ENCODE measurements at places on chromosomes 1 and 21. TPM values are rescaled to one million over a fixed set of nuclear protein-coding genes. Genes with fewer than 3 reads are reported as not detected.
A peak's percentile ranks its signal among the peaks of the same experiment; 100 is the strongest.

- no peak overlapping the region for H3K27ac ChIP-seq
- no peaks in the 10 kb centered on the region for H3K4me1 ChIP-seq
- no peaks in the 10 kb centered on the region for H3K36me3 ChIP-seq
- H3K4me3 ChIP-seq, result no peak overlapping the region
- no peak for DNase-seq
Observed at GRCh38 chr1:175384546-175384945, 192.0 kb upstream of the KIAA0040 start.

DNA sequence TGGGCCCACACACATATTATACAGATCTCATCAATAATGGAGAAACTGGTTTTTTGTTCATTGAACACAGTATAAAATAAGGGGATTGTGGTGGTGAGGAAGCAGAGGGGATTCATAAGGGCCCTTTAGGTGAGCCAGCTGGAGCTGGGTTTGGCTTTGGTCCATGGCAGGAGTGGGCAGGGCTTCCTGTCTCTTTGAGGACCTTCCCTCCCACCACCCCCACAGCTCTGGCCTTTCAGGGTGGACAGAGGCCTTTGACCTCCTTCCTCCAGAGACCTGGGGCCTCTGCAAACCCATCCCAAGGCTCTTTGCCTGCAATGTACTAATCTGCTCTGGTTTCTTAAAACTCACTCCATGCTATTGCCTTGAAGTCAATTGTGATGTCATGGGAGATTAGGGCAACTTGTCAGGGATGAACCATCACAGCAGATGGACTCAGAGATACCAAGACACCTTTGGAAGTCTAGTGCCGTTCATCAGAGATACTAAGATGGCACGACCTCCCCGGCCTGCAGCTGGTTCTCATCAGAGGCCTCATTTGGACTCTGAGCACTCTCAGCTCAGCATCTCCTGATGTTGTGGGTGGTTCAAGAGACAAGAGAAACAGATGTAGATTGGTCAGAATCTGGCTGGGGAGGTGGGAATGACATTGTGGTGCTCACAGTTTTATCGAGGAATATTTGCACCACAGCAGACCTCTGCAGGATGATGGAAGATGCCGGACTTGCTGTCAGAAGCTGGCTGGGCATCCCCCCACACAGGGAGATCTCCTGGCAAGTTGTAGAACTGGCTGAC lies 37.9 kb downstream of the LHX4 start:
- H3K36me3 ChIP-seq, result no peaks in the 10 kb centered on the region
- H3K4me3 ChIP-seq, result no peak overlapping the region
- H3K4me1 ChIP-seq, result no peaks in the 10 kb centered on the region
- H3K27me3 ChIP-seq, result no peaks in the 10 kb centered on the region
- no peak overlapping the region for H3K27ac ChIP-seq

- H3K27me3 ChIP-seq, result no peaks in the 10 kb centered on the region
- DNase-seq, result no peak
- H3K36me3 ChIP-seq, result no peaks in the 10 kb centered on the region
- H3K4me1 ChIP-seq, result no peaks in the 10 kb centered on the region
- H3K27ac ChIP-seq, result no peak overlapping the region
- H3K4me3 ChIP-seq, result no peak overlapping the region
Observed at GRCh38 chr1:172005856-172006255, 164.6 kb downstream of the DNM3 start.

DNA sequence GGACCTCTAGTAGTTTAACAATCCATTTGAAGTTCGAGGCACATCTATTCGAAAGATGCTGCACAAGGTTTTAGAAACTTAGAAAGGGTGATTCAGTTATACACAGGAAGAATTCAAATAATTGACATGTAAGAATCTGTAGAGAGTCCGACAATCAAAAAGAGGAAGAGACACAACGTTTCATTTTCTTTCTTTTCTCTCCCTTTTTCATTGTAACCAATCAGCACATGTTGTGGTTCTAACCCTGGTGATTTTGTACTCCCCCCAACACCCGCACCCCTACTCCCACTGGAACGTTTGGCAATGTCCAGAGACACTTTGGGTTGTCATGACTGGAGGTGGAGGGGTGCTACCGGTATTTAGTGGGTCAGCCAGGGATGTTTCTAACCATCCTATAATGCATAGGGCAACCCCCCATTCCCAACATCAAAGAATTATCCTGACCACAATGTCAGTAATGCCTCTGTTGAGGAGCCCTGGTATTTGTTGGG lies 4.9 kb downstream of the TGFB2 start:
- no peaks in the 10 kb centered on the region for H3K27me3 ChIP-seq
- peaks cover 35% of the 10 kb centered on the region for H3K4me1 ChIP-seq
- no peak for DNase-seq
- no peaks in the 10 kb centered on the region for H3K36me3 ChIP-seq
- H3K27ac ChIP-seq, result peak overlapping the region; percentile 89
- H3K4me3 ChIP-seq, result peak overlapping the region; percentile 73

- no peak for DNase-seq
- H3K4me1 ChIP-seq, result no peaks in the 10 kb centered on the region
- no peak overlapping the region for H3K4me3 ChIP-seq
- H3K27me3 ChIP-seq, result no peaks in the 10 kb centered on the region
- H3K27ac ChIP-seq, result no peak overlapping the region
Observed at GRCh38 chr1:214847071-214847810, 235.3 kb upstream of the KCNK2 start.

- no peaks in the 10 kb centered on the region for H3K27me3 ChIP-seq
- no peak overlapping the region for H3K4me3 ChIP-seq
- no peak overlapping the region for H3K27ac ChIP-seq
- no peaks in the 10 kb centered on the region for H3K36me3 ChIP-seq
- peaks cover 4% of the 10 kb centered on the region for H3K4me1 ChIP-seq
Observed at GRCh38 chr1:205348554-205349487, 7.9 kb downstream of the KLHDC8A start.

The LCE1C gene
- total RNA-seq, result not detected

- H3K27ac ChIP-seq, result no peak overlapping the region
- no peaks in the 10 kb centered on the region for H3K36me3 ChIP-seq
- no peaks in the 10 kb centered on the region for H3K27me3 ChIP-seq
- H3K4me3 ChIP-seq, result no peak overlapping the region
- H3K4me1 ChIP-seq, result no peaks in the 10 kb centered on the region
Observed at GRCh38 chr1:2459757-2460156, 16.3 kb upstream of the PLCH2 start.

The EFCAB7 gene
- 11.1 TPM for total RNA-seq

The RXFP4 gene
- total RNA-seq, result not detected

The RBM11 gene
- total RNA-seq, result not detected

DNA sequence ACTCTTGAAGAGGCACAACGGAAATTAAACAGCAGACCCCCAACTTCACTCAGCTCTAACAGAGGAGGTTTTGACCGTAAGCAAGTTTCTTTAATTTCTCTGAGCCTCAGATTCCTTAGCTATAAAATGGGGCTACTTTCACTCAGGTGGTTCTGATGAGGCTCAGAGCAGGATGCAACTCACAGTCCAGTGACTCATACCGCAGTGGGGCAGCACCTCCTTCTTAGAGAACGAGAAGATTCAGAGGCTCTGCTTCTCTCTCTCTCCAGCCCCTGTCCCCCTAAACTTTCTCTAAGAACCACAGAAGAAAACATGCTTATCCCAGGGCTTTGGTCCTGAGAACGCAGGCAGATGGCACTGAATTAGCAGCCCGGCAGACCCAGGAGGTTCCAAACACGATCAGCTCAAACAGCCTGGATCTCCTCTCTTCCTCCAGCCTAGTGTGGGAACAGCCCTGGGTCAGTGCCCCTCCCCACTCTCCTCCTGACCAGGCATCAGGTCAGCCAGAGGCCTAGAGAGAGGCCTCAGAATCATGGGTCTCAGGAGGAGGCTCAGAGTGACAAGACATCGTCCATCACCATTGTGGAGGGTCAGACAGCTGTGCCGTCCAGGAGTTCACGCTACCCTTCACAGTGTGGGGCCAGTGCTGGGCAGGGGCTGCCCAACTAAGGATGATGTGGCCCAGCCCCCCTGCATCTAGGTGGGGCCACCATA lies 433.0 kb downstream of the PTPRU start:
- no peak for DNase-seq
- H3K4me1 ChIP-seq, result no peaks in the 10 kb centered on the region

DNA sequence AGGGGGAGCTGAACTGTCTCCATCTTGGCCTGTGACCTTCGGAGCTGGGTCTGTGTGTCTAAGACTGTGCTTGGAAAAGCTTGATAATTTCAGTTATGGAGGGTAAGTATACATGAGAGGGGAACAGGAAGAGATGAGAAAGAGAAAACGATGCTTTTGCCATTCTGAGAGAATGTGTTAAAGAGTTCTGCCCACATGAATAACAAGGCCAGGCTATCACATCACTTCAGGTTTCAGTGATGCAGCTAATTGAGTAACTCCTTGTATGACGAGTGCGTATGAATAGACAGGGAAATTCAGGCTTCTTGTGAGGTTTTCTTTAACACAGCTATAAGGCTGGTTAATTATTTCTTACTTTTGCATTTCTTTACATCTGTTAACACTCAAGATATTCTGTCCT lies 81.0 kb downstream of the PLPPR5 start:
- DNase-seq, result no peak
- H3K27me3 ChIP-seq, result no peaks in the 10 kb centered on the region
- no peaks in the 10 kb centered on the region for H3K4me1 ChIP-seq
- no peaks in the 10 kb centered on the region for H3K36me3 ChIP-seq
- H3K4me3 ChIP-seq, result no peak overlapping the region

GRCh38 chr21:44858791-44859190 lies 14.7 kb downstream of the PTTG1IP start:
- peaks cover 3% of the 10 kb centered on the region for H3K36me3 ChIP-seq
- no peak overlapping the region for H3K4me3 ChIP-seq
- no peaks in the 10 kb centered on the region for H3K27me3 ChIP-seq
- DNase-seq, result no peak
- peaks cover 43% of the 10 kb centered on the region for H3K4me1 ChIP-seq

The RO60 gene
- 41.8 TPM for total RNA-seq

DNA sequence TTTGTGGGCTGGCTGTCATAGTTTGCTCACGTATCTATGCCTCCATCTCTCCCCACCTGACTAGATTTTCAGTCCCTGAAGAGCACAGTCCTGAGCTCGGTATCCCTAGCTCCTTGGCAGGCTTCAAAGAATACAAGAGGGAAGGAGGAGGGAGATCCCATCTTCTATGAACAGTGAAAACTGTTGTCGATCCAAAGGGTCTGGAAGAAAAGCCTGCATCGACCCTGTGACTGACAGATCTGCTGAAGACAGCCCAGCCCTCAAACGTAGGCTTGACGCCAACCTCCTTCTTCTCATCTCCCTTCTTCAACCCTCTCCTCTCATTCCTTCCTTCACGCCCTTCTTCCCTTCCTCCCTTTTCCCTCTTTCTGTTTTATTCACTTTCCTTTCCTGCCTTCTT lies 13.3 kb upstream of the ADORA1 start:
- H3K27me3 ChIP-seq, result no peaks in the 10 kb centered on the region
- no peak overlapping the region for H3K27ac ChIP-seq

The MATN1 gene
- total RNA-seq, result not detected

GRCh38 chr1:172650474-172651193 lies 8.3 kb upstream of the FASLG start:
- H3K27me3 ChIP-seq, result no peaks in the 10 kb centered on the region
- no peaks in the 10 kb centered on the region for H3K4me1 ChIP-seq
- no peak overlapping the region for H3K4me3 ChIP-seq
- no peak for DNase-seq
- no peak overlapping the region for H3K27ac ChIP-seq

GRCh38 chr1:212671342-212672031 lies 28.2 kb downstream of the BATF3 start:
- H3K27ac ChIP-seq, result no peak overlapping the region
- H3K36me3 ChIP-seq, result no peaks in the 10 kb centered on the region
- H3K4me1 ChIP-seq, result peaks cover 7% of the 10 kb centered on the region
- H3K27me3 ChIP-seq, result peaks cover 6% of the 10 kb centered on the region
- no peak for DNase-seq

DNA sequence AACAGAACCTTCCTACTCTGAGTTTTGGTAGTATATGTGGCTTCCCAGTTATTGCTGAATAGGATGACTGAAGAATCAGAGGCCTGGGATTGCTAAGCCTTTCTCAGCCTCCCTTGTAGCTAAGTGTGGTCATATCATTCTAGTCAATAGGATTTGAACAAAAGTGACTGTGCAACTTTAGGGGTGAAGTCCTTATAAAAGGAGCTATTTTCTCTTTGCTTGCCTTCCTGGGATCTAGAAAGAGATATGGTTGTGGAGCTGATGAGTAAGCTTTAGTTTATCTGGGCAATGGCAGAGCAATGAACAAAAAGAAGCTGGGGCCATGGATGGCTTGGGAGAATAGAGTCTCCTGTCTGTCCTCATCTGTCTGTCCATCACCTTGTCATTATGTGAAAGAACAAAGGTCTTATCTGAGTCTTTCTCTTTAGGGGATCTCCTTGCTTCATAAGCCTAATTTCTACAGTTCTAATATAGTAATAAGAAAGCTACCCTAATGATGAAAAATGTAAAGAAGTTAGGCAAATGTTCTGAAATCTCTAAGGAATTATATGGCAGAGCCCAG lies 91.5 kb downstream of the TENT5C start:
- no peaks in the 10 kb centered on the region for H3K36me3 ChIP-seq
- DNase-seq, result no peak
- peak overlapping the region; percentile 54 for H3K27ac ChIP-seq
- no peak overlapping the region for H3K4me3 ChIP-seq
- no peaks in the 10 kb centered on the region for H3K27me3 ChIP-seq
- H3K4me1 ChIP-seq, result no peaks in the 10 kb centered on the region
